NB4 (cell line): ENCODE measurements at places on chromosomes 16 and 17.

DNA sequence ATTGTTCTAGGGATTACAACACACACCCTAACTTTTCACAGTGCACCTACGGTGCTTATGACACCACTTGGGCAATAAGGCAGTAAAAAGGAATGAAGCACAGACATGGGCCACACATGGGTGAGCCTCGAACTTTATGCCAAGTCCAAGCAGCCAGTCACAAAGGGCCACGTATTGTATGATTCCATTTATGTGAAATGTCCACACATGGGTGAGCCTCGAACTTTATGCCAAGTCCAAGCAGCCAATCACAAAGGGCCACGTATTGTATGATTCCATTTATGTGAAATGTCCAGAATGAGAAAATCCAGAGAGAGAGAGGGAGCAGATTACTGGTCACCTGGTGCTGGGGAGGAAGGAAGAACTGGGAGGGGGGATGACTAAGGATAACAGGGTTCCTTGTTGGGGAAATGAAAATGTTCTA, 22.2 kb downstream of the RMI2 start:
- no peak for DNase-seq

DNA sequence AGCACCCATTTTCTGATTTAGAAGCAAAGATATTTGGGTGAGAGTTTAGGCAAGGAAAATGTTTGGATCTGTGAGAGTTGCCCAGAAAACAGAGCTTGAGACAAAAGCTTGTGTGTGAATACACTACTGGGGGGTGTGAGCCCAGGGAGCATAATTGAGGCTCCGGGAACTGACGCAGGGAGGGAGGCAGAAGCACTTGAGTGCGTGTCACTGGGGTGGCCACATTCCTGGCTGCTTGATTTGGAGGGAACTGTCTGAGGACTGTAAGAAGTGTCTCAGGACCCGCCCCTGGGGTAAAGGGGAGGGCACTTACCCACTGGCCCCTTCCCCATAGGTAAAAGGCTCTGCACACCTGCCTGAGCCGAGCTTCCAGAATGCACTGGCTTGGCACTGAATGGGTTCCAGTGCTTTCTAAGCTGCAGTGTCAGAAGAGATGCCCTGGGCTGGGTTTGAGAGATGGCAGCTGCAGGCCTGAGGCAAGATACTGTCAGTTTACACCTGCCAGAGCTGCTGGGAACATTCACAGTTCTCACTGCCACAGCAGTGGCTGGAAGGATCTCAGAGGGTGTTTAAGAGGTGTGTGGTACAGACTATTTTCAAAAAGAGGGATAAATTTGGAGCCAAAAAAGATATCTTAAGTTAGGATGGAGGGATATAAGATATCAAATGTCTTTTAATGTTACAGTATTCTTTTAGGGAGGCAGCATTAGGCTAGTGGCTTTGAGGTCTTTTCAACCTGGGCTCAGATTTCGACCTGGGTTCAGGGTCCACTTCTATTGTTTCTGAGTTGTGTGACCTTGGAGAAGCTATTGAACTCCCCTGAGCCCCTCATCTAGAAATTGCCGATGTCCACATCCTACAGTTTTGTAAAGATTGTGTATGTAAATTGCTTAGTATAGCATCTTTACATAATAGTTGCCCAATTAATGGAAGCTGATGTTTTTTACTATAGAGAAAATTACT, 6.9 kb upstream of the TEX2 start:
- DNase-seq, result no peak

DNA sequence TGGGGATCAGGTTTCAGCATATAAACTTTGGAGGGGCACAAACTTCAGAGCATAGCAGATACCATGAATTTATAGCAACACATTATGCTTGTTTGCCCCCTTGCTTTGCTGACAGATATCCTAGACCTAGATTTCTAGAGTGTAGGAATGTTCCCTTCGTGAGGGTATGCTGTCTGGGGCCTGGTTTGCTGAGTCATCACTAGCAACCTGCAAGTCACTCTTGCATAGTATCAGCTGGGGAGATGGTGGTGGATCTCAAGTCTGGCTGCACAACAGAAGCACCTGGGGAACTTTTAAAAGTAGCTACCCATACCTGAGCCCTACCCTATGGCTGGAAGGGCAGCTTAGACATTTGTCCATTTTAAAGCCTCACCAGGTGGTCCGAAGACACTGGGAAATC, 22.3 kb upstream of the HSBP1 start:
- peak; percentile 13 for DNase-seq

GRCh38 chr16:24667244-24667764, 62.1 kb upstream of the TNRC6A start:
- no peak for DNase-seq

DNA sequence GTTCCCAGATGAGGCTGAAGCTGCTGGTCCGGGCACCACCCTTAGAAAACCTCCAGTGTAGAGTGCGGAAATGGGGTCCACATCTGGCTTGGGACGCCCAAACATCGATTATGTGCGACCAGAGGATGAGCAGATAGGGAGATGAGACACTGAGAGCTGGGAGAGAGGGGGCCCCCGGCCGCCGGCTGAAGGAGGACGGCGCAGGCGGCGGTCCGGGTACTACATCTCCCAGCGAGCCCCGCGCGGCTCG, 182 bp upstream of the SPECC1 start:
- no peak for DNase-seq

GRCh38 chr16:48591976-48592375, 18.0 kb downstream of the N4BP1 start:
- DNase-seq, result no peak

GRCh38 chr17:80468781-80469493, 7.5 kb downstream of the NPTX1 start:
- DNase-seq, result no peak

GRCh38 chr16:24188021-24188542, 68.1 kb upstream of the CACNG3 start:
- DNase-seq, result no peak

GRCh38 chr16:86431540-86431939, 78.8 kb upstream of the FOXF1 start:
- DNase-seq, result peak; percentile 7

DNA sequence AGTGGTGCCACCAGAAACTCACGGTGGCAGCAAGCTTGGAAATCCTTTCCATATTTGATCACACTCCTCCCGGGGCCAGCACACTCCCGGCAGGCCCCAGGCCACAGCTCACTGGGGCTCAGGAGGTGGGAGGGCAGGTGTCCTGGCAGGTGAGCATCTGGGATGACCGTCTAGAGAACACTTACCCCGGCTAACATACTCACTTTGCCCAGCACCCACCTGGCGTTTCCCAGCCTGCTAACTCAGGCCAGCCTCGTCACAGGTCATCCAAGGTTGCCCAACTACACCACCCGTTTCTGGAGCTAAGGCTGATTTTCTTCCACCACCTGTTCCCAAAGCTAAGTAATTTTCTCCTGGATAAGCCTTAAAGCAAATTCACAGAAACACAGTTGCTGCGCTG, 24.9 kb downstream of the FBXO31 start:
- no peak for DNase-seq

DNA sequence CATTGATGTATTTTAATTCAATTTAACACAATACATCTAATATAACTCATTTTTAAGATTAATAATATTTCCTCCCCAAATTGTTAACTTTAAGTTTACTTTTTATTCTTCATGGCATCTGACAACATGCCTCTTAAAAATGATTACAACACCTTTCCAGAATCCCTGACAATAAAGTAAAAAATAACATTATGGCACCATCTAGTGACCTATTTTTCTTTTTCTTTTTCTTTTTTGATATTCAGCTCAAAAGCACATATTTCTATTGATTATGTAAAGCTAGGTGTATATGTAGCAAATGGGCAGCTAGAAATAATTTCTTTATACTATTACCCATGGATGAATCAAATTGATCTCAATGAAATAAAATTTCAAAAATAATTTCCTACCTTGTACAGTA, 834.3 kb upstream of the CDH8 start:
- peak; percentile 2 for DNase-seq

DNA sequence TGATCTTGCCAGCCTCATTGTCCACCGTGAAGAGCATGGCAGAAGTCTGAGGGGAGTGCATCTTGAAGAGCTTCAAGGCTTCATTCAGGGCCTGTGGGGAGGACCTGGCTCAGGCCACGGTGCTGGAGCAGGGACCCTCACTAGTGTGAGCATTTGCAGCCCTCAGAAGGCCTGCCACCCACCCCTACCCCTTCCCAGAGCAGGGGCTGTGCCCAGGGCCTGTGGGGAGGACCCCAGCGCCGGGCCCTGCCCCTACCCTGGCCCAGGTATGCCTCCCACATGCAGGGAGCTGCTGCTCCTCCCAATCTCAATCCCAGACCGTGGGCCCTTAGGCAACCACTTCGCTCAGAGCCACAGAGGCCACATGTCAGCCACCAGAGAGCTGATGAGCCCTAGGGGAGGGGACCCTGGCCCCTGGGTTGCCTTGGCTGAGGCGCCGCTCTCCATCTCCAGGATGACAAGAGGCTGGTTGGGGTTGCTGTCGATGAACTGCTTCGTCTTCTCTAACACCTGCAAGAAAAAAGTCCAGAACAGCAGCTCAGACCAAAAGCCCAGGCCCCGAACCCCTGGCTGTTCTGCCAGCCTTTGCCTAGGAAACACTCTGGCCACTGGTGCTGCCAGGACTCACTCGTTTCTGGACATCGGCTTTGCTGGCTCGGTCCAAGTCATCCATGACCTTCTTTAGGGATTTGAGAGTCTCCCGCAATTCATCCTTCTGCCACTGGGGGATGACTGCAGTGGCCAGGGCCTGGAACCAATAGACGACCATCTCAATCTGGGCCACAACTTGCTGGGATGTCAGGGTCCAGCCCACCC, 1.8 kb upstream of the EXOSC6 start:
- peak; percentile 63 for DNase-seq

DNA sequence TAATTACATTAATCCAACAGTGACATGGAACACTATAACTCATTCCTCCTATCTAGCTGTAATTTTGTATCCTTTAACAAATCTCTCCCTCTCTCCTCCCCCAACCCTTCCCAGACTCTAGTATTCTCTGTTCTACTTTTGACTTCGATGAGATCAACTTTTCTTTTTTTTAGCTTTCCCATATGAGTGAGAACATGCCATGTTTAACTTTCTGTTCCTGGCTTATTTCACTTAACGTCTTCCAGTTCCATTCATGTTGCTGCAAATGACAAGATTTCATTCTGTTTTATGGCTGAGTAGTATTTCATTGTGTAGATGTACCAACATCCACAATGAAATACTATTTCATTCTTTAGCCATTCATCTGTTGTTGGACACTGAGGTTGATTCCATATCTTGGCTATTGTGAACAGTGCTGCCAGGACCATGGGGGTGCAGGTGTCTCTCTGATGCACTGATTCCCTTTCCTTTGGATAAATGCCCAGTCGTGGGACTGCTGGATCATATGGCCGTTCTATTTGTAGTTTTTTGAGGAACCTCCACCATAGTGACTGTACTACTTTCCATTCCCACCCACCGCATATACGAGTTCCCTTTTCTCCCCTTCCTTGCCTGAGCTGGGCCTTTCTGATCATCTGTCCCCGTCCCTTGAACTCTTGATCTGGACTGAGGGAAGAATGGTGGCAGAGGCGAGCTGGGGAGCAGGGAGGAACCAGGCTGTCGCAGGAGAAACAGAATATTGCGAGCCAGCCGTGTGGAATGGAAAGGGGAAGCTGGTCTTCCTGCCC, 7.7 kb upstream of the CEP295NL start:
- DNase-seq, result peak; percentile 55

- no peak for DNase-seq
Observed at GRCh38 chr16:86961171-86961601, 356.0 kb downstream of the C16orf95 start.

DNA sequence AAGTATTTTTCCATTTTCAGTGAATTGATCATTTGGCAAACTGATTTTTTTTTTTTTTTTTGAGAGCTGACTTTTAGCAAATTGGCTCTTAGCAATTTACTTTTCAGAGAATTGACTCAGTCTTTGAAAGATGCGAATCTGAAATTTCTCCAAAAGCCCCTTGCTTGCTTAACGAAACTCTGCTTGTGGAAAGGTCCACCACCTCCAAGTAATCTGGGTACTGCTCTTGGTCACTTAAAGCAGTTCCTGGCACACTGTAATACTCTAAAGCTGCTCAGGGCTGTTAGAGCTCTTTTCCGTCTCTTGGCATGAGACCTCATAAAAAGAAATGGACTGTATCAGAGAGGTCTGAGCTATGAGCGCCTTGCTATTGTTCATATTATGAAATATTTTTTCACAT, 2.9 kb downstream of the GSDMB start:
- DNase-seq, result no peak

DNA sequence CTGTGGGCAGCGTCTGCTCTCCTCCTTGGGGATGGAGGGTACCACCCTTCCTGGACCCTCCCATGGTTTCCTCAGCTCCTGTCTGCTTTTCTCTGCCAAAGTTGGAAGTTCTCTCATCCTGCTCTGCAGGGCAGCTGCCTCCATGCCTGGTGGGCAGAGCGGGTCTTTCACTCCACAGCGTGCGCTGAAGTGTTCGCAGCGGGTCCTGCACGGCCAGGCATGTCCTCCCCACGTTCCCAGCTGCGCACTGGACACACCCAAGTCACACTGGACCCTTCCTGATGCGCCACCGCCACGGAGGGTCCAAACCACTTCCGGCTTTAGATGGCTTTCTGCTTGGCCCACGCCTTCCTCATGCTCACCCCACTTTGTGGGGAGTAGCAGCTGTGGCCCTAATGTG, 33.7 kb upstream of the NPTX1 start:
- no peak for DNase-seq

DNA sequence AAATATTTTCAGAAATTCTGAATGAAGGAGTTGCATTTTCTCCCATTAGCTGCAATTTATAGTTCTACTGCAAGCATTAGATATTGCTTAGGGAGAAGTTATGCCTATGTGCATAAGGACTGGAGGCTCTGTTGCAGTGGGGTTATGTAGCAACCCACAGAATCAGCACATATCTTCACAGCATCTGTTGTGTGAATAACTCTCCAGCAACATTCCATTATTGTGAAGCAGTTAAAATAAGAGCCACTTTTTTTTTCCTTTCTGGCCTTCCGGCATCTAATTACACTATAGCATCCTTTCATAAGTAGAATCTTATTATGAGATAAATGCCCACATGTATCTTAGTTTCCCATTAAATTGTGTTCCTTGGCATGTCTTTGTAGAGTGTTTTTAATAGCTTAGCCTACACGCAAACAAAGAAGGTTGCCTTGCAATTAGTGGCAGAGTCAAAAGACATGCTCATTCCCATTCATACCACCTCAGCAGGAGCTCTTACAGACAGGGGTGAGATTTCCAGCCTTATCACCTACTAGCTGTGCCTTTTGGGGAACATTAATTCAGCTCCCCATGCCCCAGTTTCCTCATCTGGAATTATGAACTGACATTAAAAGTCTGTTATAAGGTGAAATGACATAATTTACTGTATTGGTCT, 596.0 kb upstream of the GOT2 start:
- DNase-seq, result no peak

GRCh38 chr16:55002419-55002818, 71.8 kb downstream of the IRX5 start:
- DNase-seq, result no peak

- DNase-seq, result no peak
Observed at GRCh38 chr17:62860962-62861873, 53.1 kb upstream of the MARCHF10 start.

DNA sequence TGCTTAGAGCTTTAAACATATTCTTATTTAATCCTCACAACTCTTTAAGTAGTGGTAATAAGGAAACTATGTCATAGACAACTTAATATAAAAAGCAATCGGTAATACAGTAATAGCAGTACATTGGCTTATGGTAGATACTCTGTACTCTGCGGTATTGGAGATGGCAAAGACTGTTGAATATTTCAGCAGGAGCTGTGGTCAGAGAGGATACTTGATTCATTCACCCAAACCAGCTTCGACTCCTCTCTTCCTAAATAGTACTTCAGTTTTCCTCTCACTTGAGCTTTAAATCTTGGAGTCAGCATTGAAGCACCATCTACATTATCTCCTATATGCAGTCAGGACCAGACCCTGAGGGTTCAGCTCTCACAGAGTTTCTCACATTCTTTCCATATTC, 169.3 kb downstream of the CYB561 start:
- no peak for DNase-seq
